ENCODE measurements at places on chromosomes 5 and 9.
A peak's percentile ranks its signal among the peaks of the same experiment; 100 is the strongest.

DNA sequence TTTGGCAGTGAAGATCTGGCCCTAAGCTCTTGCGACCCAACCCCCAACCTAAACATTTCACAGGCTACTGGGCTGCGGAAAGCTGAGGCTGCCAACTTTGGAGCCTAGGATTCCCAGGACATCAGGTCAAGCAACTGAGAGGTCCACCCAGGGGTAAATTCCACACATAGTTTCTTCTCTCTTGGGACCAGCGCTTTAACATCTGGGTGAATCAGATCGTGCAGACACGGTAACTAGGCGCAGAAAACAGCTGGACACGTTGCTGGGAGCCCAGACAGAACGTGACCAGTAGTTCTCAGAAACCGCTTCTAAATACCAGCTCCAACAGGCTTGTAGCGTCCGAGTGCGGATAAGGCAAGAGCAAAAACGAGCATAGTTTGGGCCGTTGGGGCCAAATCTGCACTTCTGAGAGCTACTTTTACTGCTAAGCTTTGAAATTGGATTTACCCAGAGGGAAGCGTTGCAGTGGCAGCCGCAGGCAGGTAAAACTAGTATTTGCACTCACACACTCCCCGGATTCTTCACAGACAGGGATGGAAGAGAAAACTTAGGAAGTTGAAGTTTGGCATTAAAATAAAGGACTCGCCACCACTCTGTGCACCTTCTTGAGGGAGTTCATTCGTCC is 11.8 kb downstream of the ITGA1 start:
- peak; percentile 67 for DNase-seq

- DNase-seq = no peak
Measured at GRCh38 chr5:171596391-171596878, 177.0 kb downstream of the FGF18 start.

DNA sequence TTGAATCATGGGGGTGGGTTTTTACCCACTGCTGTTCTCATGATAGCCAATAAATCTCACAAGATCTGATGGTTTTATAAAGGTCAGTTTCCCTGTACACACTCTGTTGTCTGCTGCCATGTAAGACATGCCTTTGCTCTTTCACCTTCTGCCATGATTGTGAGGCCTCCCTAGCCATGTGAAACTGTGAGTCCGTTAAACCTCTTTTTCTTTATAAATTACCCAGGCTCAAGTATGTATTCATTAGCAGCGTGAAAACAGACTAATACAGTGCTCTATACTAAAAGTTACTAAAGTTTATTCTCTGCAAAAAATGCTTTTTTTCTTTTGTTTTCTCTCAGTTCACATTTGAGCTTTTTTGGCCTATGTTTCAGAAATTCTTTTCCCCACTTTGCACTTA is 33.9 kb upstream of the TLE4 start:
- no peak for DNase-seq

DNA sequence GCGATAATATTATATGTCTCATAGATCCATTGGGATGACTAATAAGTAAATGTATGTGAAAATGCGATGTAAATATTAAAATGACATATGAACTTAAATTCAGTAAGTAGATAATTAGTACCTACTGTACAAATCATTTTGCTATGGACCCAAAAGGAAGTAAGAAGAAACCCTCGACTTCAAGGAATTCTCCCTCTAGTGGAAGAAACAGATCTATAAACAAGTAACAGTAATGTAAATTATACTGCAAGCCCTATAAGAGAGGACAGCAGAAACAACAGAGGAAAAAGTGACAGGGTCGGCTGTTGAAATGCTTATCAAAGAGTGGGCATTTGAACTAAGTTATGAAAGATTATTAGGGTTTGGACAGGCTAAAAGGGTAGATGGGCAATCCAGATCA is 320.3 kb downstream of the DMAC1 start:
- DNase-seq = no peak

GRCh38 chr9:136648751-136649150 is 14.0 kb upstream of the EGFL7 start:
- no peak for DNase-seq

GRCh38 chr5:172885597-172886340 is 51.7 kb downstream of the ERGIC1 start:
- DNase-seq = no peak

DNA sequence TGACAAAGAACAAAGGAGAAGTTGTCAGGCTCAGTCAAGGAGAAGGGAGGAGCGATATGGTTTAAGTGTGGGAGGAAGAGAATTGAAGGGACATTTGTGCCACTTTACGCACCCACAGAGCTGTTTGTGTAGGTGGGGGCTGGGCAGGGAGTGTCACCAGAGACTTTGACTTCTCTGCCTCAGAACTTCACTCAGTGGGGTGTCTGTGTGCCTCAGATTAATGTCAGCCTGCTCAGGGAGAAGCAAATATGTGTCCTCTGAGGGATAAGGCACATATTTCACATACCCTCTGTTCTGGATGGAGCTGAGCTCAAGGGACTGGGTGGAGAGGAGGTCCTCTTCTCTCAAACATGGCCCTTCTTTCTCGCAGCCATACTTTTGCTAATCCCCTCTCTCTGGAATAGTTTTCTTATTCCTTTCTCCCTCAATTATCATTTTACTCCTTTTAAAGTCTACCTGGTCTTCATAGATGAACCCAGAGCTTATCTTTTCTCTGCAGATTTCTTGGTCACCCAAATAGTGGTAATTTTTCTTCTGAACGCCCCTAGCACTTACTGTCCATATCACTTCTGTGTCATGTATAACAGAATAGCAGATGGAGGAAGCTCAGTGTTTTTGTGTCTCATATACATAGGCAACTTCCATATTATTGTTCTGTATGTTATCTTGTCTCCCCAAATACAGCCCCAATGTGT is 77.0 kb downstream of the IQGAP2 start:
- no peak for DNase-seq

- DNase-seq = no peak
Measured at GRCh38 chr5:143636931-143637528, 174.9 kb upstream of the HMHB1 start.

DNA sequence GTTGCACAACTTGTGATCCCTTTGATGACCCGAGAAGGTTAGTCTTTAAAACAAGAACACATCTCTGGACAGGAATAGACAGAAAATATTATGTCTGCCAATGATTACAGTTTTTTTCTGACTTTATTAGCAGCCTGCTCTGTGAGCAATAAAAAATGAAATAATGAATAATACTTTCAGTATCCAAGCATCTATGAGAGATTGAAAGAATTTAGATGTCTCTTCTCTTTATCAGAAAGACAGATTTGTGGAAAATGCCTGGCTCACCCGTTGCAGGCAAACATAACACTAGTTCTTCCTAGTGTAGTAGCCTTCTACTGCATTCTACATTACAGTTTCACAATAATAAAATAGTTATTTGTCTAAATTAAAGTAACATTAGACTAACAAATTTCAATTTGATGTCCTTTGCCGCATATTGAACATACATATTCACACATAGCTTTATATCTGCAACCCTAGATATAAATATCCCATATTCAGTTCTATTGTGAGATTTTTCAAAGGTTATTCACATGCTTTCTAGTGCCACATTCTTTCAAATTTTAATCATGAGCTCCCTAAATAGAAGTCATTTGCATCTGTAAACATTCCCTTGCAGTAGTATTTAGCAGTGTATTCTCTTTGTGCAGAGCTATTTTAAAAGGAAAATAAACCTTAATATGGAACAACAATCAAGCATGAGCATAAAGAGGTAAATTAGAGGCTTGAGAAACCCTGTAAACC is 267.3 kb downstream of the EFNA5 start:
- DNase-seq = no peak

DNA sequence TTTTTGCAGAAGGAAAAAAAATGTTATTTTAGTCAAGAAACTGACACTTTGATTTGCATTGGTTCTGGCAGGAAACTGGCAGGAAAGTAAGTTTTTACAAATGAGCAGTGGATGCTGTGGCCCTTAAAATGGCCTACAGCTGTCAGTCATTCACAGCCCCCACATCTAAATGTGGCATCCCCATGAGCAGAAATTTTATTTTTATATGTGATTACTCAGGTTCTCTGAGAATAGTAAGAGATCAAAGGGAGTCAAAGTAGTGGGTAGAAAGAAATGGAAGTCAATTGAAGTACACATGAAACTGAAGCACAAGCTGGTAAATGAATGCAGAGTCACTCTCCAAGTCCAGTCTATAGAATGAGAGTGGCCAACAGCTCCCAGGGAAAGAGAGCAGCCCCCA is 80.3 kb downstream of the ENC1 start:
- DNase-seq = no peak

DNA sequence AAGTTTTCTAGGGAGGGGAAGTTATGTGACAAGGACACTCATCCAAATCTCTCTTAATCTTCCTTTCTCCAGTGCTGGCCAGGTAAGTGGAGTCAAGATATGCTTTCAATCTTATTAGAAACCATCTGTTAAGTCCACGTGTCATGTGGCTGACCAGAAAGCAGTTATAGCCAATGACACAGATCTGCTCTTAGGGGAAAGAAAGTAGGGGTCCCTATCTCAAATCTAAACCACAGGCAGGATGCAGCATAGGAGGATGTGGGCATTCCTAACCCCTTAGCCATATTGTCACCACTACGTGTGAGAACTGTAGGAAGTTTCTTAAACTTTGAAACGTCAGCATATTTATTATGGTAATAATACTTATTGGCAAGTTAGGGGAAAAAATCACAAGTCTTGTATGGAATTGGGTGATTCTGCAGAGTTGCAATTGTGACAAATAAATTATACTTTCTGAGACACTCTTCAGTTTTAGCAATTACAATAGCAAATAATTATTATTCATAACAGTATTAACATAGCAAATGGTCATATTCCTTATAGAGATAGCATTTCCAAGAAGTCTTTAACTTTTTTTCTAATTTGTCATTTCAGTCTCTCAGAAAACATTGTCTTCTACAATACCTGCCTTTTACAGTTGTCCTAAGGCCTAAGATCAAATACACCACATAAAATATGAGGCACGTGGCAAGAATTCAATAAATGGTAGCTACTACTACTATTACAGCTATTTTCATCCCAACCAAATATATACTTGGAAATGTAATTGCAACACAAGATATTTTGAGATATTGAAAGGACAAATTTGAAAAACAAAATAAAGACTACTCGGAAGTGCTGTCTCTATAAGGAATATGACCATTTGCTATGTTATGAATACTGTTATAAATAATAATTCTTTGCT is 236.9 kb downstream of the PDE4D start:
- DNase-seq = no peak

DNA sequence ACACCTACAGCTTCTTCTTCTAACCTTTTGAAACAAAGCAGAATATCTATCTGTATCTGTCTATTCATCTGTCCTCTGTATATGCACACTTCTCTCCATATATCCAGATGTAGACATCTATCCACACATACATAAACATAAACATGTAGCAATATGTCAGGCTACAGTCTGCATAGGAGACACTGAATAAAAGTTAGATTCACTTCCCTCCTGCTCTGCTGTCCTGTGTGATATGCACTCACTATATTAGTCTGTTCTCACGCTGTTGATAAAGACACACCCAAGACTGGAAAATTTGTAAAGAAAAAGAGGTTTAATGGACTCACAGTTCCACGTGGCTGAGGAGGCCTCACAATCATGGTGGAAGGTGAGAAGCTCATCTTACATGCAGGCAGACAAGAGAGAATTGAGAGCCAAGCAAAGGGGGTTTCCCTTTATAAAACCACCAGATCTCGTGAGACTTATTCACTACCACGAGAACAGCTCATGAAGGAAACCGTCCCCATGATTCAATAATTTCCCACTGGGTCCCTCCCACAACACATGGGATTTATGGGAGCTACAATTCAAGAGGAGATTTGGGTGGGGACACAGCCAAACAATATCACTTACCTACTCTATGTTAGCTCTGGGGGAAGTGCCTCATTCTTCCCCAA is 24.1 kb downstream of the RANBP3L start:
- DNase-seq = no peak

DNA sequence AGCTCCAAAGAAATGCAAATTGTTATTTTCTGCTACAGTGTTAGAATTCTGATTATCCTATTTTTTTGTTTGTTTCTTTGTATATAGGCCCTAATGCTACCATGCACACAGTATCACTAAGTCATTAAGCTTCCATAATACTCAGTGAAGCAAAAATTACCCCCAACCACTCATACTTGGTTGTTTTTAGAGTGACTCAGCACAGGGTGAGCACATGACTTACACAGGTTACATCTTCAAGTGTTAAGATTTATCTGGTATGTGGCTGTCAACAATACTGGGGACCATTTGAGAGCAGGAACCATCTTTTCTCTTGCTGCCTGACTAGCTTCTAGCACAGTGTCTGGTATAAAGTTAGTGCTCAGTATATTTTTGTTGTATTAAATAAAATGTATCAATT is 255.8 kb upstream of the SLC24A2 start:
- no peak for DNase-seq

DNA sequence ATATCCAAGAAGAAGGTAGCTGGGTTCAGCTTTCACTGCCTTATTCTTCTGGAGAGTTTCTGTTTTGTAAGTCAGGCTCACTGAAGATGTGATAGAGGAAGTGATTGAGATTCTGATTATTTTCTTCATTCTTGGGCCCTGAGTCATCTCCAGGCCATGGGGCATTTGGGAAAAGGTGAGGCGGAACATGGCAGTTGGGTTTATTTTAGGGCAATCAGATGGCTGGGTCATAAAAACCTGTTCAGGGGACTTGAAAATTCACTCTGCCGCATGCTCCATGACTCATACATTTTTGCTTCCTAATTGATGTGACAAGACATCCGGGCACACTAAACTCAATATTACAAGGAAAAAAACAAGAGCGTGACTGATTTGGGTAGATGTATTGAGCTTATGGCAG is 265.7 kb upstream of the KLF4 start:
- DNase-seq = no peak

GRCh38 chr5:14512574-14512973 is 69.0 kb upstream of the OTULINL start:
- no peak for DNase-seq

- DNase-seq = peak; percentile 64
Measured at GRCh38 chr5:122845229-122846050, at the start of gene SNX24. Gene SNX24, plus strand, starts transcription at chr5:122845613. Its CDS starts 21 bp downstream, at chr5:122845634.

GRCh38 chr5:72185496-72186329 is 78.4 kb downstream of the MAP1B start:
- DNase-seq = no peak

- no peak for DNase-seq
Measured at GRCh38 chr5:2887481-2888348, 136.2 kb upstream of the IRX2 start.

DNA sequence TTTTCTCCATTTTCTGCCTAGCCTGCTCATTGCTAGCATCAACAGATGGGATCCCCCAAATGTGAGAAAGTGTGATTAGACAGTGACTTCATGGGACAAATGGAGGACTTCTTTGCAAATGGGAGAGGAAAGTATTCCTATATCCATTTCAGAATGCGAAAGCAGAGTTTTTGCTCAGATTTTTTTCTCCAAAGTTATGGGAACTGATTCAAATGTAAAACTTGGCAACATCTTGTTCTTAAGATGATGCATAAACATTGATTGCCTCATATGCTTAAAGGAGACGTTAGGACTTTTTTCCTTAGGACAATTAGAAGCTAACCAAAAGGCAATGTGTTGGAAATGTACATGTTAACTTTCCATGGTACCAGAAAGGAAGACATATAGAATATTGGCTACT is 704.3 kb upstream of the ZNF608 start:
- DNase-seq = no peak
